ENCODE measurements at places on chromosomes 7 and 10.

DNA sequence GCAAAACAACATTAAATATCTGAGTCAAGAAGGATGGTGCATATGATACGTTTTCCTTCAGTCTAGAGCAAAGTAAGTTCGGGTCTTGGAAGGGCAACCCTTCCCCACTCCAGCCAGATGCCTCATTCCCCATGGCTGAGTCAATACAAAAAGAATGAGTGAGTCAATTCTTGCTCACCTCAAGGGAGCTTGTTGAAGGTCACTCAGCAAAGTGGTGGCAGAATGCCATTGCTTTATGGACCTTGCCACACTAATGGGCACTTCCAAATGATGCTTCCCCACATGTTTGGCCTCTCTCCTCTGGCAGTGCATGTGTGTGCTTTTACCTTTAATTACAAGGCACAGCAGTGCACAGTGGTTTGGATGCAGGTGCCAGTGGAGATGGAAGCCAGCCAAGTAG lies 296.5 kb downstream of the SORCS3 start:
- peak; percentile 44 for DNase-seq

- DNase-seq, result no peak
Observed at GRCh38 chr10:99318475-99318874, 10.7 kb upstream of the CNNM1 start.

DNA sequence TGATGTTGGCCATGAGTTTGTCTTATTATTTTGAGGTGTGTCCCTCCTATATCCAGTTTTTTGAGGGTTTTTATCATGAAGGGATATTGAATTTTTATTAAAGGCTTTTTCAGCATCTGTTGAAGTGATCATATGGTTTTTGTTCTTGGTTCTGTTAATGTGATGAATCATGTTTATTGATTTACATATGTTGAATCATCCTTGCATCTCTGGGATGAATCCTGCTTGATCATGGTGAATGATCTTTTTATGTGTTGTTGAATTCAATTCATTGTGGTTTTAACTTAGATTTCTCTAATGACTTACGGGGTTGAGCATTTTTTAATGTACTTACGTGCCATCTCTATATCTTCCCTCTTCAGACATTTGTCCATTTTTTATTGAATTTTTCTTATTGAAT lies 22.9 kb downstream of the DLD start:
- no peak for DNase-seq

DNA sequence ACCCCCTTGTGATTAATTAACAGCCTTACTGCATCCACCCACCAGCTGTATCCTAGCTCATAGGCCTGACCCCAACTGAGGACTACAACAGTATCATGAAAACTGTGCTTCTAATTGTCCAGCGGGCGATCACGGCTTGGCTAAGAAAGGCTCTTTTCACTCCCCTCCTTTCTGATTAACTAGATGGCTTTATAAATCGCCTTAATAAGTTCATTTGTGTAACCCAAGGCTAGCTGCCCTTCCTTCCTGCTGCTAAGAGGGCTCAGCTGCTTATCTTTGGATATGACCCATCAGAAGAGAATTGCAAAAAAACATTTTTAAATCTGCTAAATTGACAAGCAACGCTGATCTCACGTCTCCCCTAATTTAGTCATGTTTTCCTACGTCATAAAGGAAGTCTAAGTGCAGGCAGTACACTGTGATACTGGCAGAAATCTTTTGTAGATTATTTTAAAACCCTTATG lies 163.0 kb upstream of the LAMB4 start:
- no peak for DNase-seq

- no peak for DNase-seq
Observed at GRCh38 chr10:37488792-37489657, 363.6 kb downstream of the ANKRD30A start.

GRCh38 chr7:93212881-93213280 lies 13.4 kb downstream of the HEPACAM2 start:
- peak; percentile 75 for DNase-seq

DNA sequence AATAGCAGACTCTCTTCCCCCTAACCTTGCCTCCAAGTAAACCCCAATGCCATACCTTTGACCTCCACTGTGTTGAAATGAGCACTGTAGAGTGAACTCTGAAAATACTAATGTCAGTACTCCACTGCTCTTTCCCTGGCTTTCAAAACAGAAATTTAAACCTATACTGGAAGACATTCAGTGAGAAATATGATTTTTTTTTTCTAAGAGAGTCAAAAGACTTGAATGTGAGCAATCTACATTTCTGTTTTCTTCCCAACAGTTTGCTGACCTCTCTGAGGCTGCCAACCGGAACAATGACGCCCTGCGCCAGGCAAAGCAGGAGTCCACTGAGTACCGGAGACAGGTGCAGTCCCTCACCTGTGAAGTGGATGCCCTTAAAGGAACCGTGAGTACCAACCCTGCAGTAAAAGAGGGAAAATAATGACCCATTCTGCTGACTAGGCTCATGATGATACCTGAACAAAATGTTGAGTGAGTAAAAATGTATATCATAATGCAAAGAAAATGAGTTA lies 6.4 kb downstream of the VIM start:
- no peak for DNase-seq

- DNase-seq, result no peak
Observed at GRCh38 chr10:25614652-25615051, 319.4 kb upstream of the MYO3A start.

DNA sequence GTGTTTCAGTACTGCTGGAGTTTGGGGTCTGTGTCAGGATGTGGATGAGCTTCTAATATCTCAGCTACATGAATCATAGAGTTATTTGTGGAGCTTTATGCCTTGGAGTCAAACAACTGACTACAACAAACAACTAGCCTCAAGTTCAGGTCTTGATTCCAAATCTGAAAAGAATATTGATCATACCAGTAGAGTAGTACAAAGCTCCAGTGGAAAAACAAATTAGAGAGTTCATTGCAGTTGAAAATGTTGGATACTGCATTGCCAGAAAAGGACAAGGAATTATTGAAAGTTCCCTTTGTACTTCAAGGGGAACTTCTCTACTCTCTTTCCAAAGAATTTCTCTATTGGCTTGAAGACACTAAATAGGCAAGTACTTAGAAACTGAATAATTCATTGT lies 117.6 kb upstream of the CTTNBP2 start:
- DNase-seq, result no peak

DNA sequence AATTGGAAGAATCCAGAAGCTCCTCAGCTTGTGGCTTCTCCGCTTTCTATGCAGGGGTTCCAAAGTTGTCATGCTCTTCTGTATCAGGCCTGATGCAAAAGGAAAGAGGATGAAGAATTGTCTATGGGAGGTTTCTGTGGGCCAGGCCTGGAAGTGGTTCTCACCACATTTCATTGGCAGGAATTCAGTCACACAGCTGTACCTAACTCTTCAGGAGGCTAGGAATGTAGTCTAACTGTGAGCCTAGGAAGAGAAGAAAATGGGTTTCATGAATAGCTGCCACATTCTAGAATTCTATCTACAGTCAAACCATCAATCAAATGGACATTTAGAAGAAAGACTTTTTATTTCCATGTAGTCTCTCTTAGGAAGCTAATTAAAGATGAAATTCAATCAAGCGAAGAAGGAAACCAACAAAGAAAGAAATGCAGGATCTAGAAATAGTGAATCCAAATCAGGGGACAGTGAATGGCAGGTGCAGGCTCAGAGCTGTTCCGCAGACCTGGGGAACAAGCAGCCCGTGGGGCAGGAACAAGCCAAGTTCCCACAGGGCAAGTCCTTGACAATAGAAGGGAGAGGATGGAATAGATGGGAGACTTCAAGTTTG lies 25.4 kb upstream of the USP6NL start:
- DNase-seq, result no peak

- no peak for DNase-seq
Observed at GRCh38 chr7:39493934-39494333, 72.3 kb upstream of the YAE1 start.

DNA sequence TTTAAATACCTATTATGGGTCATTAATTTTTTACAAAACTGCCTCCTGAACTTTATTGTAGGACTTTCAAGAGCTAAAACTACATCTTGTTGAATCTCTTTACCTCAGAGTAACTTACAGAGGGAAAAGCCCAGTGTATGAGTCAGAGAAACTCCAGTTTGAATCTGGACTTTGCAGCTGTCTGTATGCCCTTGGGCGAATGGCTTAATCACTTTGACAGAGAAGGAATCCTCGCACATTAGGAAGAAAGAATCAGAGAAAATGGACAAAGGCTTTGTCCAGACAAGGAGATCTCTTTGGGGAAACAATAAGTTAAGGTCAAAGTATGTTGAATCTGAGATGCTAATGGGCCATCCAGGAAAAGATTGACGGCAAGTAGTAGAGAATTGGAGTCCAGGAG lies 484.2 kb upstream of the CELF2 start:
- no peak for DNase-seq

GRCh38 chr10:124547647-124548168 lies 86.1 kb downstream of the LHPP start:
- DNase-seq, result no peak

DNA sequence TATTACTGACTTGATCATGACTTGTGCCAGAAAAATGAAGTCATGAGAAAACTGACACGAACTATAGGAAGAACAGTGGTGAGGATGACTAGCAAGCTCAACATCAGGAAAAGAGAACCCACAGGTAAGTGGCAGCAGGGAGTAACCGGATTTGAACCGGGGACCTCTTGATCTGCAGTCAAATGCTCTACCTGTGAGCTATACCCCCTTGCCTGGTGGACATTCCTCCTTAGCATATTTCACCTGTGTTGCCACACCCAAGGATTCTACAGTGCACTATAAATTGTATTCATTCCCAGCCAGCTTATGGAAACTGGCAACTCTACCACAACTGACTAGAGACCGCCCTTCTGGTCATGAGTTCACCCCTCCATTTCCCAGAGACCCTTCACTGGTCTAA lies 97.5 kb upstream of the ZNF746 start:
- DNase-seq, result no peak

DNA sequence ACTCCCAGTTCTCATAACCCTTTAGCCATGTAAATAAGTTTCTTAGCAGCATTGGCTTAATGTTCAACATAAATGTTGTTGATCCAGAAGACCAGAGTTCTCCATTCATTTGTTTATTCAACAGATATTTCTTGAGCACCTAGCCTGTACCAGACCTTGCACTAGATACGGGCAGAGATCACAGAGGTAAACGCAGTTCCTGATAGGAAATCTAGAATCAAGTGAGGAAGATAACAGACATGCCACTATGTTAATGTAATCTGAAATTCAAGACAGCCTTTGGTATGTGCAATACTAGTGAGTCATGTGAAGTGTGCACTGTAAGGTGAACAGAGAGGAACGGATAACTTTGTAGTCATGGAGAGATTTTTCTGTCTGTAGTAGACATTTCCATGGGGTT lies 3.0 kb downstream of the BUB3 start:
- no peak for DNase-seq

DNA sequence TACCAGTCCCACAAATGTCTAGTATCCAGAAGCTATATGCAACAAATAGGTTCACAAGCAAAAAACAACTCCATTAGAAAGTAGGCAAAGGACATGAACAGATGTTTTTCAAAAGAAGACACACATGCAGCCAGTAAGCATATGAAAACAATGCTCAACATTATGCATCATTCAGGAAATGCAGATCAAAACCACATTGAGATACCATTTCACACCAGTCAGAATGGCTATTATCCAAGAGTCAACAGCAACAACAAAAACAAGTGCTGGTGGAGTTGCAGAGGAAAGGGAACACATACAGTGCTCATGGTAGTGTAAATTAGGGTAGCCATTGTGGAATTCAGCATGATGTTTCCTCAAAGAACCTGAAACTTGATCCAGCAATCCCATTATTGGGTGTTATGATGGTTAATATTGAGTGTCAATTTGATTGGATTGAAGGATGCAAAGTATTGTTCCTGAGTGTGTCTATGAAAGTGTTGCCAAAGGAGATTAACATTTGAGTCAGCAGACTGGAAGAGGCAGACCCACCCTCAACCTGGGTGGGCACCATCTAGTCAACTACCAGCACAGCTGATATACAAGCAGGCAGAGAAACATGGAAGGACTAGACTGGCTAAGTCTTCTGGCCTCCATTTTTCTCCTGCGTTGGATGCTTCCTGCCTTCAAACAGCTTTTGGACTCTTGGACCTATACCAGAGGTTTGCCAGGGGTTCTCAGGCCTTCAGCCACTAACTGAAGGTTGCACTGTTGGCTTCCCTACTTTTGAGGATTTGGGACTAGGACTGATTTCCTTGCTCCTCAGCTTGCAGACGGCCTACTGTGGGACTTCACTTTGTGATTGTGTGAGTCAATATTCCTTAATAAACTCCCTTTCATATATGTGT lies 218.4 kb upstream of the SEMA3D start:
- DNase-seq, result no peak

DNA sequence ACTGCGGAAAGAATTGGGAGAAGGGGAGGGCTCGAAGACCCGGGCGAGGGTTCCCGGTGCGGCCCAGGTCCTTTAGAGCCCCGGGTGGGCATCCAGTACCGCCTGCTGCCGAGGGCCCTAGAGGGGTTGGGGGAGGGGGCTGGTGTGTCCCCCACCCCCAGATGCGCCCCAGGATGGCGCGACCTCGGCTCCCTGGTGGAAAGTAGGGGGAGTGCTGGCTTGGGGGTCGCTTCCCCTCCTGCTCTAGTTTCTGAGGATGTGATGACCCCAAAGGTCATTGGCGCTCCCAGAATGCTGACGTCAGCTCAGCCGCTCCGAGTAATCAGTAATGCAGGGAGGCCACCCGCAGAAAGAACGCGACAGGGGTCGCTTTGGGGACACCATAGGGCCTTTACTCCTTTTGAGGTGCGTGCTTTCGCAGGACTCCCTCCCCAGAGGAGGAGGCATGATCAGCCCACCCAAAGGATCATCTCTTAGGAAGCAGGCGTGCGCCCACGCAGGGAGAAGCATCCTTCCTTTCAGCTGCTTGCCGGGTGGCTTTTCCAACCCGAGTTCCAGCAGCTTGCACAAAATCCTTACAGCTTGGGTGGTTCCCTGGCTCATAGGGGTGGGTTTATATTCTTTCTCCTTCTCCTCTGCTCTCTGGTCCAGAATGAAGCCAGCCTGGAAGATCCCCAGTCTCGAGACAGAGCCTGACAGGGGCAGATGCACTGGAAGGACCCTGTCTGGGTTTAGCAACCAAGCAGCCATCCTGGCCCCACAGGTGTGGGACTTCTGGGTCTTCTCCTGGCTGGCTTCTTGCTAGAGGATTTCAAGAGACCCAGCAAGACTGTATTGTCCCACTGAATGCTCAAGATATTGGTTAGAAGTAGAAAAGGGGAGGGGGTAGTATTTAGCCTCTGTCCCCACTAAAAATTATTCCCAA lies 1.3 kb upstream of the PRKAG2 start:
- no peak for DNase-seq

GRCh38 chr10:99484626-99485581 lies 47.8 kb upstream of the NKX2-3 start:
- DNase-seq, result peak; percentile 14

- DNase-seq, result no peak
Observed at GRCh38 chr10:29667191-29667590, 32.4 kb upstream of the SVIL start.

- DNase-seq, result peak; percentile 79
Observed at GRCh38 chr10:77160679-77161078, 476.9 kb downstream of the KCNMA1 start.

All from NCI-H748 treated with DMSO at 0.1 percent for 48 hours (cell line).